ENCODE measurements at places on chromosomes 2 and 18.

DNA sequence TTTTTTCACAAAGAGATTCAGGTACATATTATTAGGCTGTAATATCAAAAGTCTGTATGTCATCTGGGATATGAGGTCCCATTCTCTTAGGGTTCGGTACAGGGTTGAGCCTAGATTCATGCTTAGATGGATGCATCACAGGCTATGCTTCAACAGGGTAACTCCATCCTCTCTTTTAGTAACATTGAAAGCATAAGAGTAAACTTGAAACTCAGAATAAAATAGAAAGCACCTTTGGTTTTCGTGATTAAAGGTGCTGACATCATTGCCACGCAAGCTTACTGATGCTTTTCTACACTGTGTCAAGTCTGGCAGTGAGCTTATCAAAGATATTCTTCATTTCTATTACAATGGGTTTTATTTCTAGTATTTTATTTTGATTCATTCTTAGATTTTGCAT lies 419.1 kb upstream of the DSEL start:
- DNase-seq = no peak

DNA sequence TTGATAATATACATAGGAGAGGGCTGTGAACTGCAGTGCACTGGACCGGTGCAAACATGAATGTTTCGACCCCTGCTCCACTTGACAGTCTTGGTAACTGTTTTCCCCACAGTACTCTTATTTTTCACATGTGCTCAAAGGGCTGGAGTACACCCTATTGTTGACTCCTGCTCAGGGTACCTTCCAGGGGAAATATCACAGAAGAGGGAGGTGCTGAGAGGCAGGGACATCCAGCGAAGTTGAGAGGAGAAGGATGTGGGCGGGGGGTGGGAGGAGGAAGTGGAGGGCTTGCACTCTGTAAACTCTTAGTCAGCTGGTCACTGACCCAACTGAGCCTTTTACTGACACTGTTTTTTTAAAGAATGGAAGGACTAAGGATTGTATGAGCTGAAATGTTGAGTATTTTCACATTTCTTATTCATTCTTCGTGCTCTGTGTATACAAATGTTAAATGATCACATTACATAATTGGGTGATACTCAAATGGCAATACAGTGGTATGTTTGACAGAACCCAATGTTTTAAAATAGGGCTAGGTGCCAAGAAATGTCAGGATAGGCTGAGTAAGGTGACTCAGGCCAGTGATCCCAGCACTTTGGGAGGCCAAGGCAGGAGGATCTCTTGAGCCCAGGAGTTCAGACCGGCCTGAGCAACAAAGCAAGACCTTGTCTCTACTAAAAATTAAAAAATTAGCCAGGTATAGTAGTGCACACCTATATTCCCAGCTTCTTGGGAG lies 10.0 kb downstream of the INPP4A start:
- DNase-seq = peak; percentile 77

- no peak for DNase-seq
Measured at GRCh38 chr2:63053081-63053888, 2.7 kb downstream of the OTX1 start.

DNA sequence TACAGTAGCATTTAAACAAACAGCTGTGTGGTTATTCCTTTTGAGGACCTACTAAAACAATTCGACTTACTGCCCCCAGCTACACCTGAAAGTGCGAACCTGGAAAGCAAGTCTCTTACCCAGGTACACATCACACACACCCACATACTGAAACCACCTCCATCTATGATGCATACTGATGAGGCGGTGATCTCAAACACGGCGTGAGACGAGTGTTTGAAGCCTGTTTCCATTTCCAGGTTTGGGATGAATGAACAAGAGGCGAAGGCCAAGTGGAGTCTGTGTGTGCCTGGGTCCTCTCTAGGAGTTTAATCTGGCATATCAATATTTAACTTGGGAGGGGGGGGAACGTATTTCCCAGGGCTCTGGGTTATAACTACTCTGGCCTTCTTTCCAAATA lies 1.6 kb downstream of the TMEM185B start:
- DNase-seq = no peak

DNA sequence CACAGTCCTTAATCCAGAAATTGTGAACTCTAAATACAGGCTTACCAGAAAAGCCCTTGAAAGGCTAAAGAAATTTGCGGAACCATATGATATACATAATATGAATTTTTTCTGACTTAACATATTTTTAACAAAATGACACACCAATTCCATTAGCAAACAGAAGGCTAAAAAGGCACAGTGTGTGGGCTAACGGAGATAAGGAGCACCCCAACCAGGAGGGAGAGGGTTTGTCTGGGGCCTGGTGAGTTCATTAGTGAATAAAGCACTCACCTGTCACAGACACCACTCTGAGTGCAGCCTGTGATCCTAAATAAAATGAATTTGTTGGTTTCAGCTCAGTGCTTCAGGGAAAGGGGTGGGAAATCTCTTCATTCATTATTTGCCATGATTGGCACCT lies 2.7 kb upstream of the FECH start:
- no peak for DNase-seq

Measured in inflammatory macrophage treated with lipopolysaccharide for 4 hours (primary cell).